ENCODE measurements at places on chromosomes 12 and 14.
A peak's percentile ranks its signal among the peaks of the same experiment; 100 is the strongest.

DNA sequence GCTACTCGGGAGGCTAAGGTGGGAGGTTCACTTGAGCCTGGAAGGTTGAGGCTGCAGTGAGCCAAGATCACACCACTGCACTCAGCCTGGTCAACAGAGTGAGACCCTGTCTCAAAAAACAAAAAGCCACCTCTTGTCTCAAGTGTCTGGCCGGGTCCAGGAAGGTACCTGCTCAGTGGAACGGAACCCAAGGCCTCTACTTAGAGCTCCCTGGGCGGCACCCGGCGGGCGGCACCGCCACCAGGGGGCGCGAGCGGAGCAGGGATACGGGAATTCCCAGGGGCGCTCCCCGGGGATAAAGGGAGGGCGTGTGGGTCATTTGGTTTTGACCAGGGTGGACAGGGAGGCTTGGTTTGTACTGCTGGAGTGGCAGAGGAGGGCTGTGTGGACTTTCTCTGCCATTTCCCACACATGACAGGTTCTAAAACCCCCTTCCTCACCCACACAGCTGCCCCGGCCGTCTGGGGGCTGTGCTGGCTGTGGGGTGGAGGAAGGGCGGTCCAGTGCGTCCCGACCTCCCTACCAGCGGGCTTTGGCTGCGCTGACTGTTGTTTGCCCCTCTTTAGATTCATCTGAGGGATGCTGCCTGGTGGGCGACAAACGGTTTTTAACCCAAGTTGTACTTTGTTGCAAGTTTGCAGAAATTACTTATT, 91.4 kb downstream of the SETD3 start:
- peak; percentile 15 for DNase-seq

- DNase-seq, result no peak
Measured at GRCh38 chr14:71206766-71207371, 299.6 kb downstream of the PCNX1 start.

- no peak for DNase-seq
Measured at GRCh38 chr12:81207664-81208063, 129.8 kb downstream of the ACSS3 start.

GRCh38 chr12:56317675-56318074, 1.9 kb upstream of the CNPY2 start:
- DNase-seq, result no peak

GRCh38 chr12:45433441-45433868, 217.6 kb downstream of the ANO6 start:
- no peak for DNase-seq

DNA sequence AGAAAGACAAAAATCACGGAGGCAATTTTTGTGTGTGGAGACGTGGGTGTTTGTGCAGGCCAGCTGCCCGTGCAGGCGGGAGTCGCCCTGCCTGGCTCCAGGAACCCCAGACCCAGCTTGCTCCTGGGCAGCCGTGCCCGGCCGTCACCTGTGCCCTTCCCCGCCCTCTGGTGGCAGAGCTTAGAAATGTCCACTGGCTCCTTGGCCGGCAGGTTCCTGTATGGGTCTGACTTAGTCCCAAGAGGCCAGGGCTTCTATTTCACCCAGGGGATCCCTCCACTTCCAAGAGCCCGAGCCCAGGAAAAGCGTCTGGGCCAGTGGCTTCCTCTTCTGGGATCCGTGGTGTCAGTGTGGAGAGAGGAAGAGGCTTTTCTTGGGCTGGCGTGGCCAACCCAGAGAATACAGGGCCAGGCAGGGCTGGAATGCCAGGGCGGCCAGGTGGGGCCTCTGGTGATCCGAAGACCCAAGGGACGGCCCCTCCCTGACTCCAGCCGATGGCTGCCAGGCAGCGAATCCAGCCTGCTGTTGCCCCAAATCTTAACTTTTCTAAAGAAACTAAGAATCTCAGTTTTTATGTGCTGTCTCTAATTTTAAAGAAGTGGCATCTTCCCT, 120.9 kb downstream of the TMEM132C start:
- DNase-seq, result no peak

GRCh38 chr12:102625819-102626218, 145.5 kb upstream of the IGF1 start:
- no peak for DNase-seq

- no peak for DNase-seq
Measured at GRCh38 chr12:31929027-31929526, 30.1 kb upstream of the RESF1 start.

Data from activated effector memory CD4-positive, alpha-beta T cell treated with Interleukin-2 at 50 U/mL for 16 hours (primary cell).